Smooth muscle cell of trachea (primary cell): ENCODE measurements at places on chromosomes 7 and 10. TPM values are rescaled to one million over a fixed set of nuclear protein-coding genes. Genes with fewer than 3 reads are reported as not detected.

The SDK1 gene
- 1.5 and 22.8 TPM in 2 replicates for total RNA-seq

The VWDE gene
- 0.15 TPM in 1 of 2 replicates, not detected in the other for total RNA-seq

The RHOBTB1 gene
- 15.3 and 16.0 TPM in 2 replicates for total RNA-seq

The FFAR4 gene
- not detected in 2 replicates for total RNA-seq

The NME8 gene
- not detected in 2 replicates for total RNA-seq
